ENCODE measurements at places on chromosomes 4 and X. TPM values are rescaled to one million over a fixed set of nuclear protein-coding genes. Genes with fewer than 3 reads are reported as not detected.

DMP1 gene
- total RNA-seq = not detected

GAGE2A gene
- total RNA-seq = not detected

CNKSR2 gene
- total RNA-seq = 0.51 TPM

BTK gene
- total RNA-seq = 1.8 TPM

ELK1 gene
- 20.9 TPM for total RNA-seq

RBMXL3 gene
- not detected for total RNA-seq

SPACA5 gene
- total RNA-seq = not detected

NAA11 gene
- total RNA-seq = not detected

IL21 gene
- total RNA-seq = not detected

CRLF2 gene
- not detected for total RNA-seq

RHOXF2 gene
- not detected for total RNA-seq

SH3RF1 gene
- 8.3 TPM for total RNA-seq

ENPP6 gene
- total RNA-seq = not detected

FAM9C gene
- 0.35 TPM for total RNA-seq

SH2D1A gene
- total RNA-seq = not detected

NHS gene
- 1.2 TPM for total RNA-seq

FAM149A gene
- 14.6 TPM for total RNA-seq

SPOCK3 gene
- not detected for total RNA-seq

CENPVL2 gene
- total RNA-seq = not detected

GAGE12J gene
- not detected for total RNA-seq

All from Right ventricle myocardium superior (tissue), 1 donor.